ENCODE measurements at places on chromosomes 7 and 10.

DNA sequence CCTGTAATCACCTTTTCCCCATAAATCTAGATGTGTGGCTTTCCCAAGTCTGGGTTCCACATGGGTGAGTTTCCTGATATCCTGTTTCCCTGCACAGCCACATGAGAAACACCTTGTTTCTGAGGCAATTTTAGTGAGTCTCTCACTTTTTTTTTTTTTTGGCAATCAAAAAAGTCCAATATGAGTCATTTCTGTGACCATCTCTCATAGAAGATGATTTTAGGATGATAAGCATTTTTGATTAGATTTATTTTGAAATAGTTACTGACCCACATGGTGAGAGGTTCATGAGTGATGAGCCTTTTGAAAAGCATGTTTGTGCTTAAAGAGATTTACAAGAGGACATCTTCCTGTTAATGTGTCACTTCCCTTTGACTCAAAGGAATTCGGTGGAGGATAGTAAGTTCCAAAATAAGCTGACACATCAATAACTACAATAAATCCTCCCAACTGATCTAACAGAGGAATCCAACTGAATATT lies 464.0 kb downstream of the INHBA start:
- no peak for DNase-seq

DNA sequence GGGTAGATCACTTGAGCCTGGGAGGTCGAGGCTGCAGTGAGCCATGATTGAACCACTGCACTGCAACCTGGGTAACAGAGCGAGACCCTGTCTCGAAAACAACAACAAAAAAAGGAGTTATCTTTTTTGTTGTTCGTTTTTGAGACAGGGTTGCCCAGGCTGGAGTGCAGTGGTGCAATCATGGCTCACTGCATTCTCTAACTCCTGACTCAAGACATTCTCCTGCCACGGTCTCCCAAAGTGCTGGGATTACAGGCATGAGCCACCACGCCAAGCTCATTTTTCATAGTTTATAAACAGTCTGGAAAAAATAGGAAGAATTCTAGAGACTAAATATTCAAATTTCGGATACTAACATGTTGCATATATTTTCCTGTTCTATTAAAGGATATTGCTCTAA lies 29.4 kb downstream of the SFXN4 start:
- DNase-seq, result no peak

DNA sequence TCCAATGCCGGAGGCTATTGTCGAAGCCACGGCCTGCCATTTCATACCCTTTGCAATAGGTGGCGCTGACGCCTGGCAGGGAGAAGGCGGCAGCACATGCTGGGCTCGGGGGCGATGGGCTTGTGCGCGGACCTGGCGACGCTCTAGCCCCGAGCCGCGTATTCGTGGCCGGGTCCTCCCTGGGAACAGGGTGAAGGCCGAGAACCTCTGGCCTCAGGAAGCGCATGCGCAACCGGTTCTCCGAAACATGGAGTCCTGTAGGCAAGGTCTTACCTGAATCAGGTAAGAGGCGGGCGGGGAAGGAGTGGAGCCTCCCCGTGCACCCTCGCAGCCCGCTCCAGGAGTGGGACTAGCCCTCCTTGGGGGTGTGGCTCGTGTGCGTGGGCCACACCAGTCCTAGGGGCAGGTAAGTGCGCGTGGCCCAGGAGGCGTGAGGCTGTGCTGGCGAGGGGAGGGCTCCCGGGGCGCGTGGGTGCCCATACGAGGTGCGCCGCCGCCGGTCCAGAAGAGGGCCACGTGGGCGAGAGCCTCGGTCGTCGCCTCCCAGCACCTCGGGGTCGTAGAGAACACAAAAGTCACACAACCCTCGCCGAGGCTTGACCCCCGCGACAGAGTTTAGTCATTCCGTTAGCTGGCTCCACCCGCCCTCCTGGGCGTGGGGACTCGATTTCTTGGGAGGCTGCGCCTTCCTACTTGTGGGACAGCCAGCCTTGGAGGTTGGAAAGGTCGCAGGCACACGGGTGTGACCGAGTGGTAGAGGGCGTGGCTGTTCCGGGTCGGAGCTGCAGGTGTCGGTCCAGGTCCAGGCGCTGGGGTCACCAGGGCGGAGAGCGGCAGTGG lies 5.6 kb upstream of the MEST start:
- peak; percentile 86 for DNase-seq

GRCh38 chr10:43296320-43296719 lies 29.5 kb upstream of the RASGEF1A start:
- DNase-seq, result no peak

DNA sequence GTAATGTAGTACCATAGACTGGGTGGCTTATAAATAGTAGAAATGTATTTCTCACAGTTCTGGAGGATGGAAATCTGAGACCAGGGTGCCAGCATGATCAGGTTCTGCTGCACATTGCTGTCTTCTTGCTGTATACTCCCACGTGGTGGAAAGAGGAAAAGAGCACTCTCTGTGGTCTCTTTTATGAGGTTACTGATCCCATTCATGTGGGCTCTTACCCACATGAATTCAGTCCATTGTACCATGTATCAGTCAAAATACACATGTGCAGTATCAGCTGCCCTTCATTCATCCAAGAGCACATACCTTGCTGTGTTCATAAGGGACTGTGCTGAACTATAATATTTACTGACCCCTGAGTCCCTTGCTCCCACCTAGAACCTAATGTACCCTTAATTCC lies 17.1 kb downstream of the PNLIPRP2 start:
- DNase-seq, result no peak

GRCh38 chr7:112059675-112060074 lies 146.5 kb downstream of the DOCK4 start:
- no peak for DNase-seq

- no peak for DNase-seq
These were observed 11.4 kb upstream of the GRB10 start for GRCh38 chr7:50793947-50794570.

- no peak for DNase-seq
These were observed 139.5 kb downstream of the KMT2E start for GRCh38 chr7:105153531-105153930.

GRCh38 chr7:30285067-30285535 lies 704 bp downstream of the ZNRF2 start:
- no peak for DNase-seq

DNA sequence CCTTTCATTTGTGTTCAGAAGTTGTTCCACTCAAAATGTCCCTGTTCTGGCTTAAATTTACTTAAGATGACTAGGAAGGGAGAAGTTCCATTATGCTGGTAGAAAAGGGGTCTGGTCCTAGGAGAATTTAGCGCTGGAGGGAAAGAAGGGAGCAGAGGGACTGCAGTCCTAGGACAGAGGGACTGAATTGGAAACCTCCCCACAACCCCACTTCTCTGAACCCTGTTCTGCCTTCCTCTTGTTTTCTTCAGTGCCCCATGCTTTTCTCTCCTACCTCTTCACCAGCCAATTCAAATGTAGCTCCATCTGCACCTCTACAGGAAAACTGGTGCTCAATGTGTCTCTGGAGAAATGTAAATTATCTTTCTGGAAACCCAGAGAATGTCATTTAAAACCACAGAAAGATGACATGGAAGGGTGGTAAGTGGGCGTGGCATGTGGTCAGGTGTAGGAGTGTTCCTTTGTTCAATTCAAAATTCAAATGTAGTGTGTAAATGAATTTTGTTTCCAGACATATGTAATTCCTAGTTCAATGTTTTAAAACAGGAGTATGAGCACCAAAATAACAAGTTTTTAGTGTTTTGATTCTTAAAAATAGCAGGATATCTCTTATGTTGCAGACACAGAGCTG lies 24.0 kb upstream of the RHOBTB1 start:
- no peak for DNase-seq

GRCh38 chr7:148588168-148588567 lies 2.4 kb upstream of the C7orf33 start:
- DNase-seq, result no peak

DNA sequence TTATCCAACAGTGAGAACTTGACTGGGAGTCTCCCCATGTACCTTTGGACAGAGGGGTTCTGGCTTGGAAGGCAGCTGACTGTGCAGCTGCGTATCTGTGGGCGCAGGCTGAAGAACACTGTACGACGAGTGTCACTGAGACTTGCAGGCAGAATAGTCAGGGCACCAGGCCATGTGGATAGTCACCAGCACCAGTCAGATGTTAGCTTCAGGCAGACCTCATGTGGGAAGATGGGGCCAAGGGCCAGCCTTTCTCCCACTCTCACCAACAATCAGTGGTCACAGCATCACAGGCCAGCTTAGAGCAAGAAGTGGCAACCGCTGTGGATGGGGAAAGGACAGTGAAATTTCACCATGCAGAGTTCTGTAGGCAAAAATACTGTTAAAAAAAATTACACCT lies 43.4 kb upstream of the GJD4 start:
- DNase-seq, result no peak

GRCh38 chr10:28365840-28366239 lies 63.0 kb upstream of the MPP7 start:
- DNase-seq, result no peak

- no peak for DNase-seq
These were observed 3.8 kb upstream of the SKIDA1 start for GRCh38 chr10:21529032-21529910.

- DNase-seq, result no peak
These were observed 186.4 kb downstream of the NPSR1 start for GRCh38 chr7:34844406-34844805.

DNA sequence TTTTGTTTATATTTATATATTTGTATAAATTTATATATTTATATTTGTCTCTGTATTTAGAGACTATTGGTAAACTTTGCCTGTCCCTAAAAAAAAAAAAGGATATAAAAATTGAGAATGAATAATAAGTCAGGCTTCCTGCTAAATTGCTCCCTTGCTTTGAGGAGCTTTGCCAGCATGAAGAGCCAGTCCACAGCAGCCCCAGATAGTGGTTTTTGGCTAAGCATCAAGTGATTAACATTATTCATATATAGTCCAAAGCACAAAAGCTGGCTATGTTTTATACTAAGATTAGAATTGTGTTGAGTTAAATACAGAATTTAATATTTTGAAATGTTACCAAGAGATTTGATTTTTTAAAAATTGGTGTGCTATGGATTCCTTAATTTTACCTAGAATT lies 264.9 kb upstream of the FERD3L start:
- no peak for DNase-seq

GRCh38 chr10:13439313-13440184 lies 89.3 kb downstream of the BEND7 start:
- no peak for DNase-seq

DNA sequence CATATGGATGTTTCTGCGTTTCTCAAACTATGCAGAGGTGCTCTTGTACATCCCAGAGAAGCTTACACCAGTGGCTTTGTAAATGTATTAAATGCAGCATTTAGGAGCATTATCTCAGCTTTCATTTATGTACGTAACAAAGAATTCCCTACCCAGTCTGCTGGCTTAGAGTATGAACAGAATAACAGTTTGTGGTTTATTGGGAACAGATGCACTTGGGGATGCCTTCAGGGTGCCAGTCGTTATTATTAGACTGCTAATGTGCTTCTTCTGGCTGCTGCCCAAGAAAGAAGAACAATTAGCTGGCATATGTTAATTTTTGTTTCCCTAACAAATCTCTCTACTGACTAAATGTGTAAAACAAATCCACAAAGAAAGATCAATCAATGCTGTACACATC lies 241.9 kb downstream of the FOXP2 start:
- DNase-seq, result no peak

DNA sequence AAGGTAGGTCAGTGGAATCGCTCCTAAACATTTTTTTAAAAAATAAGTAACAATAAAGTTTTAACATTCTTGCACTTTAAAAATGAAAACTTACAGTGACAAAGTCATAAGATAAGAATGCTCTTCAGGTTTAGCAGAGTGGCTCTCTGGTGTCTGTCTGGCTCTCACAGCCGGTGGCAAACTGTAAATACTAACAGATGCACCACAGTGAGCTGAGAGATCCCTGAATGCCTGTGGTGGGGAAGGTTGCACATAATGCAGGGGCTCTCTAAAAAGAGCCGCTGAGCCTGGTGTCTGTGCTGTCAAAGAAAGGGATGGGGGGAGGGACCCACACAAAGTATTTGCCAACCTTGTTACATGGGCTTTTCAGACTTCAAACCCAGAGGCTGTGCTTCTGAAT lies 498.3 kb downstream of the CCSER2 start:
- DNase-seq, result no peak

- no peak for DNase-seq
These were observed 42.8 kb upstream of the SLC13A1 start for GRCh38 chr7:123242467-123243092.

DNA sequence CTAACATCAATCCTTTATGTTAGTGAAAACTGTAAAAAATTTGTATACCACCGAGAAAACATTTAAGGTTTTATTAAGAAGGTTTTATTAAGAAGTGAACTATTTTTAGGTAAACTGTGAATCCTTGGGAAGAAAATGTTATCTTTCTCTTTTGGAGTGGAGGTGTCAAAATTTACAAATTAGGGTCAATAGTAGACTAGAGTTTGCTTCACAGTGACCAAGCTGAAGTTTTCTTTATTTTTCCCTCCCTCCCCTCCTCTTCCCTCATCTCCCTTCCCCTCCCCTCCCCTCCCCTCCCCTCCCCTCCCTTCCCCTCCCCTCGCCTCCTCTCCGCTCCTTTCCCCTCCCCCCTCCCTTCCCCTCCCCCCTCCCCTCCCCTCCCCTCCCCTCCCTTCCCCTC lies 168.8 kb downstream of the CNTNAP2 start:
- DNase-seq, result no peak

DNA sequence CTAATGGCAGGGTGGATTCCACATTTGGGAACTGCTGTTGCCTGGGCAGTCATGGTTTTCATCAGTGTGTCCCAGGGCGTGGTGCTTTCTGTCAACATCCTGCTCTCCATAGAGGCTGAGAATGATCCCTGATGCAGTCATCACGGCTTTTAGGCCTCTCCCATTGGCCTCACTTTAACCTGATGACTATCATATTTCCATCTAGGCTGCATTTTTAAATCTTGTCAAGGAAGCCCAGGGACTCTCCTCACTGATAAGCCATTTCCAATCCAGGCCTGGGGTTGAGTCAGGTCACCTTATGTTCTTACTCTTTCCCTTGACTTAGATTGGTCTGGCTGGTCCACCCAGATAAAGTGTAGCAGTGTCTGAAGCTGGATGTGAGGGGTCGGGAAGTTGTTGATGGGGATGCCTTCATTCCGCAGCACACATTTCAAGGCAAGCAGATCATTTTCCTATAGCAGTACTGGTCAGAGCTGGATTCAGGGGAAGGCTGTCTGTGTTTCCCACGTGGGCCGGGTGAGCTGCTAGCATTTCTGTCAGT lies 177.0 kb downstream of the AUTS2 start:
- DNase-seq, result peak; percentile 62

DNA sequence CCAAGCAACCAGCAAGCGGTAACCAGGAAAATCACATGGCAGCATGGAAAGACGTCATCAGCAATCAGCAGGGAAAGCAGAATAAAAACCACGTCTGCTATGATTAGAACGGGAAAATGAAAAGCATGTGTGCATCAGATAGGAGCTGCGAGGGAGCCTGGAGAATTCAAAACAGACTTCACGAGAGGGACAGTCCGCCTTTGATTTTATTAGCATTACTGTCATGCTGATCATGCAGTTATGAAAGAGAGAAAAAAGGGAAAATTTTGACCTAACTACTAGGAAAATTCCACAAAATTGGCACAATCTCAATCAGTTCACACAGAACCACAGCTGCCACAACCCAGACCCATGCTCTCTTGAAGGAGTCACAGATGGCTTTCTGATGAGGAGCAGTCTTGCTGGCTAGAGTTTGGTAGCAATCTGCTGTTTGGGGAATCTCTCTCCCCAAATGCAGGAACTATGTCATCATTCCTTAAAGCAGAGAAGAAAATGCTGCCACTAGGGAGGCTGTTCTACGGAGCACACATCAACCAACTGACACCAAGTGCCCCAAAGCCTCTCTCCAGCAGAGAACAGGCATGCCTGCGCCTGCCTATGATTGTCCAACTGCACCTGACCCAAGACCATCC lies 295.9 kb downstream of the TNS3 start:
- DNase-seq, result no peak
